ENCODE measurements at places on chromosomes 1 and 21.

GRCh38 chr1:87760654-87761053 lies 432.0 kb downstream of the LMO4 start:
- no peak for DNase-seq

GRCh38 chr1:233281711-233282581 lies 13.6 kb downstream of the PCNX2 start:
- no peak for DNase-seq

GRCh38 chr1:65190229-65190628 lies 42.2 kb downstream of the AK4 start:
- DNase-seq, result no peak

DNA sequence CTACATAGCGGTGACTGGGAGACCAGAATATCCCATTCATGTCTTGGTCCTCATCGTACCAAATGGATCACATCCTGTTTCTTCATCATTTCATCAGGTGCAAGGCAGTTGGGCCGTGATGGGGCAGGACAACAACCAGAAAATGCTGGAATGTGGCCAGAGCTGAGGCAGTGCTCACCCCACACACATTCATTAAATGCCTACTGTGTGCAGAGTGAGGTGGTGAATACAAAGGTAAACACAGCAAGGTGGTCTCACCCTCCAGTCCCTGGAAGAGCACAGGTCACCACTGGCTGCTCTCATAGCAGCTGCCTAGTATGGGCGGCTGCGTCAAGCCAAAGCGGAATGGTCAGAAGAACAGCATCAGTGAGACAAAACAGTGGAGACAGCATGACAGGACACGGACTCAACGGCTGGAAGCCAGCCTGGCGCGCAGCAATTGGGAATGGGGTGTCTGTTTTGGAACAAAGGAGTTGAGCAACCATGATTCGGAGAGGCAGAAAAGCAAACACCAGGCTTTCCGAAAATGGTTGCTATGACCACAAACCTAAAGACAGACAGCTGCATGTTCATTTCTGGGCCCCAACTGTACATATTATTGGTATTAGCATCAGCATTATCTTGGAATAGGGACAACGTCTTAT lies 5.6 kb upstream of the ADAMTSL4 start:
- DNase-seq, result no peak

DNA sequence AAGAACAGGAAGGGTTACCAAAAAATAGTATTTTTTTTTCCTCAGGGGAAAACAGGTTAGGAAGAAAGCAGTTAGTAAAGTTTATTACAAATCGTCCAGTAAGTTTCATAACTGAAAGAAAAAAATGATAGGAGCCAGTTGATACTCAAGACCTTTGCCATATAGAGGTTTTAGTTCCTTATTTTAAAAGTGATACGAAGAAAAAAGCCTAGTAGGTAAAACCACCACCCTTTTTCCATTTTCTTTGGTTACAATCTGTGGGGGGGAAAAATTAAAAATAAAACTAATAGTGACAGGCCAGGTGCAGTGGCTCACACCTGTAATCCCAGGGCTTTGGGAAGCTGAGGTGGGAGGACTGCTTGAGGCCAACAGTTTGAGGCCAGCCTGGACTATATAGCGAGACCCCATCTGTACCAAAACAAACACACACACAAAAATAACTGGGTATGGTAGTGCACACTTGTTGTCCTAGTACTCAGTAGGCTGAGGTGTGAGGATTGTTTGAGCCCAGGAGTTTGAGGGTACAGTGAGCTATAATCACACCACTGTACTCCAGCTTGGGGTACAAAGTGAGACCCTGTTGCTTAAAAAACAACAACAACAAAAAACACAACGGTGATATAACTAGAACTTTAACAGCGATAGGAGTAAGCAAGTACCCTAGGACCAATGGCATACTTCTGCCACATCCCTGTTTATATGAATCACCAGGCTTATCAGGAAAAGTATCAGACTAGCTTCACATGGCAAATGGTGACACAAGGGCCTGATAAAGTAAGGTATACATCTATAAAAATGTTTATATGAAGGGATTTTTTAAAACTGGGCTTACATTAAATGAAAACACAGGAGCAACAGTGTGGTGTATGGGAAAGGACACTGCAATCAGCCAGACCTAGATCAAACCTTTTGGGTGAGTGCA lies 5.4 kb downstream of the TMEM59 start:
- DNase-seq, result no peak

DNA sequence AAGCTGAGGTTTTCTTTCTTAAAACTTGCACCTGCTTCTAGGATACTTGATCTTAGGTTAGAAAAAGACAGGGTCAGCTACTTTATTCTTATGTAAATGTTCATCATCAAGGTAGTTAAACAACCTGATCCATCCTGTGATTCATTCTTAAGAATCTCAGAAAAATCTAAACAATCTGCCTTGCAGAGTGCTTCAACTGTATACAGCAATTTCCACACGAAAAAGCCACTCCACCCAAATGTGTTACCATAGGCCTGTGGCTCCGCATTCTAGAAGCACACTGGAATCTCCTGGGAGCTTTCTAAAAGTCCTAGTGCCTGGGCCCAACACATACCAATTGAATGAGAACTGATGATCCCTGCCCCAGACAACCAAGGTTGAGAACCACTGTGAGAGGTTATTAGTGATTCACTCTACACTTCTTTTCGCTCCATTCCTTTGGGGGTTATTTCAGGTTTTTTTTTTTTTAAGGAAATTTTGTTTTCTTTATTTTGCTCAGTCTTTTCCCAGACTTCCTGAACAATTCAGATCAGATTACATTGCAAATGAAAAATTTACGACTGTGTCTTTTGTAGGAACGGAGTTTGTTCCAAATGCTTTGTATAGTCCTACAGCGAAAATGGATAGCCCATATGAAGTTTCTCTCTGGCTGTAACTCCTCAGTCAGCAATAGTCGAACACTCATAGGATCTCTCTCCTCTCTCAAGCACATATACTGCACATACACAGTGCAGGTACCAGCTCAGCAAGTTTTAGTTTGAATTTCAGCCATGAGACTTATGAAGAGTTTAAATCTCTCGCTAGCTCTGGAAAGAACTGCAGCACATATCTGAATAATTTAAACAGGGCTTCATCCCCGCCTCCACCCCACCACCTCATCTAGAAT lies 16.1 kb downstream of the SMYD2 start:
- DNase-seq, result no peak
